Activated CD4-positive, alpha-beta T cell treated with anti-CD3 and anti-CD28 coated beads for 4 hours (primary cell): ENCODE measurements at places on chromosomes 1 and 21.

GRCh38 chr1:3061566-3061965 lies 7.4 kb upstream of the PRDM16 start:
- DNase-seq = no peak

GRCh38 chr21:14046401-14046800 lies 164.4 kb downstream of the LIPI start:
- no peak for DNase-seq

GRCh38 chr1:193730017-193730416 lies 543.6 kb upstream of the B3GALT2 start:
- no peak for DNase-seq

- DNase-seq = no peak
Observed at GRCh38 chr1:76425201-76426145, 350.9 kb downstream of the ST6GALNAC3 start.

GRCh38 chr1:204042516-204042915 lies 30.4 kb upstream of the SOX13 start:
- no peak for DNase-seq

DNA sequence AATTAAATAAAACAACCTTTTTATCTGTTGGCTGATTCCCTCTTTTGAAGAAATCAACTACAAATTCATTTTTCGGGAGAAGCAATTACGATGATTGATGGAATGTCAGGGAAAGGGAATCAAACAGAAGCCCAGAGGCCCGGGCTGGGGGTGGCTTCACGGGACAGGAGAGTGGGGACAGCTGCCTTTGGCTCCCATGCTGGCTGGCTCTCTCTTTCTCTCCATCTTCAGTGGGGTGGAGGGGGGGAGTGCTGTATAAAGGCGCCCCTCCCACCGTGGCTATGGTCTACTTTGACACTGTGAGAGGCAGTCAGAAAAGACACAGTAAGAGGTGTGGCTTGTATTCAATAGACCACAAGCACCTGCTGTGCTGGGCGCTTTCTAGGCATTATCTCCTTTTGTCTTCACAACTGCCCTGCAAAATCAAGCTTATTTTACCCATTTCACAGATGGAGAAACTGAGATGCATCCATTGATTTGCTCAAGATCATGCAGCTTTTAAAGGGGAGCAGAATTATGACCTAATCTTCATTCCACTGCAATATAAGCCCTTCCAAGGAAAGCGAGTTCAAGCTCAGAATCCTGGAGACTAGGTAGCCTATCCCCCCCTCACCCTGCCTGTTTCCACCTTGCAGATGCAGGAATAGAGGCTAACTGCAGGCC lies 92.9 kb downstream of the GRIK3 start:
- DNase-seq = no peak

GRCh38 chr21:39084979-39085729 lies 98.1 kb downstream of the PSMG1 start:
- no peak for DNase-seq

- DNase-seq = no peak
Observed at GRCh38 chr1:212218911-212219310, 66.3 kb upstream of the PPP2R5A start.

GRCh38 chr1:62362061-62362917 lies 43.1 kb upstream of the KANK4 start:
- DNase-seq = no peak

GRCh38 chr1:234978397-234979295 lies 150.0 kb downstream of the TOMM20 start:
- peak; percentile 55 for DNase-seq

GRCh38 chr1:170872663-170873062 lies 62.7 kb upstream of the MROH9 start:
- no peak for DNase-seq

DNA sequence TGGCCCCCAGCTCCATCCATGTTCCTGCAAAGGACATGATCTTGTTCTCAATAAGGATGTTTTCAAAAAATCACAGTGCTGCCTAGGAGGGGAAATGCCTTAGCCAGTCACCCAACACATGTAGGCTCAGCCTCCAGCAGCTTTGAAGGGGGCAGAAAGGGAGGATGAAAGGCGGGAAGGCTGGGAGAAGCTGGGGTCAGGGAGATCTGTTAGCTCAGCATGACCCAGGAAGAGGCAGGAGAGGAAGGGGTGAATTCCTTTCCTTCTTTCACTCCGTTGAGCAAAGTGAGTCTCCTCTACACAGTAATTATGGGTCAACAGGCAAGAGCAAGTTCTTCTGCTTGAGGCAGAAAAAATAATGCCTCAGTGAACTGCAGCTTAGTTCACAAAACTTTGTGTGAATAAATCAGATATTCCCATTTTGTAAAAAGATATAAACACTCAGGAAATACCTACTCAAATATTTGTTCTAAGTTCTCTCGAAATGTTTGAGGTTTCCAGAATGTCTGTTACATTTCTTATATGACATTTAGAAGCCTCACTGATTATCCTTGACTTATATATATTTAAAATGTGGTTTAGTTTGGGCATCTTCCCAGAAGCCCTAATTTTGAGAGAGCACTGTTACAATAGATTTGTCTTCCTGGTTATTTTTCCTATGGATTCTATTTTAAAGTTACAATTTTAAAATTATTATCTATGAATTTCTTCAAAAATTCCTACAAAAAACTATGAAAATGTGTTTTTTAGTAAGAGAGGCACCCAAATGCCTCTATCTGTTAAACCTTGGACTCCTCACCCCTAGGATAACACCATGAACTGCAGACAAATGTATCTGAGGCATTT lies 116.8 kb downstream of the KCNJ6 start:
- no peak for DNase-seq

GRCh38 chr1:228420968-228421826 lies 4.5 kb upstream of the TRIM17 start:
- no peak for DNase-seq

DNA sequence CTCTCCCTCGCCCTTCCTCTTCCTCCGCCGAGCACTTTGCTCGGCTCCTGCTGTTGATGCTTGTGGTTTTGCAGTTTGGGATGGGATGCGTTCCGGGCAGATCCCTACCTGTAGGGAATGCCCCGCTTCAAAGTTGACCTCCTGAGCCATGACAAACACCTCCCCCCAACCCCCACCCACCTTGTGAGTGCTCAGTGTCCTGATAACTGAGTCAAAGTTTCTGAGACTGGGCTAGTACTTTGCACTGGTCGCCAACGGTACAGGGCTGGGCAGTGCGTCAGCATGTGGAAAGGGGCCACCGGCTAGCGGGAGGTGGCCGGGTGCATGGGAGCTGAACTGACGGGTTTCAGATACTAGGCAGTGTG lies 771 bp downstream of the RABGAP1L start:
- DNase-seq = peak; percentile 14

GRCh38 chr1:47104816-47105215 lies 32.4 kb upstream of the CYP4A22 start:
- no peak for DNase-seq

DNA sequence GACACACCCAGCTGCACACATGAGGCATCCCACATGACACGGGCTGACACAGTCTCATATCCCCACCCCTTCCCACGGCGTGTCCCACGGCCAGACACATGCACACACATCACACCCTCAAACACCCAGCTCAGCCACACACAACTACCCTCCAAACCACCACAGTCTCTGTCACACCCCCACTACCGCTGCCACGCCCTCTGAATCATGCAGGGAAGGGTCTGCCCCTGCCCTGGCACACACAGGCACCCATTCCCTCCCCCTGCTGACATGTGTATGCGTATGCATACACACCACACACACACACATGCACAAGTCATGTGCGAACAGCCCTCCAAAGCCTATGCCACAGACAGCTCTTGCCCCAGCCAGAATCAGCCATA lies 22.6 kb downstream of the PODN start:
- DNase-seq = no peak

GRCh38 chr1:162187687-162188276 lies 118.3 kb downstream of the NOS1AP start:
- DNase-seq = no peak

DNA sequence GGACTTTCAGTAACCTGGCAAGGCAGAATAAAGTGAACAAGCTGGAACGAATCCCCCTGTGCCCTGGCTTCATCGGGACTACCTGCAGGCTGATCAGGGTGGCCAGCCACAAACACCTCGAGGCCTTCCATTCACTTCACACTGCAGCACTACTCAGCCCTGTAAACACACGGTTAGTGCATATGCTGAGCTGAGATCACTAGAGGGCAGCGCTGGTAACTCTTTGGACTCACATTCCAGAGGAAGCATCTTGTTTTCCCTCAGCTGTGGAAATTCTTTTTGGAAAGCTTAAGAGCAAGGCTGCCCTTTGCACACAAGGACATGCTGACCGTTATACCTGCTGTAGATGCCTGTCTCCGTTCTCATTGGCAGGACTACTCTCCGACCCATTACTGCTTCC lies 32.1 kb downstream of the PCSK9 start:
- no peak for DNase-seq

DNA sequence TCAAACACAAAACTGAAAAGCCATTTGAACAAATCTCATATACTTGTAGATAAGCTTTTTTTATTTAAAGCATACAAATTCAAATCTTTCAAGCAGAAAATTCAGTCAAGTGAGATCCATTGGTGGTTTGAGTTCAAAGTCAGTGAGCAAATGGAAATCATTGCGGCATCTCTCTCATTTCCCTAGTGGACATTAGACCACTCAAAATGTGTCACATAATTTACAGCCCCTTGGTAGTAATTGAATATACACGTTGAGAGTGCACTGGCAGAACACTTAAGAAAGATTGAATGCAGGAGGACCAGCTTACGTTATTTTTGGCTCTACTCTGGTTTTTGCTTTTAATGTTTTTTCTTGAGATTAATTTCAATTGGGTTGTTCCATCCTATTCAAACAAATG lies 633.7 kb downstream of the USP25 start:
- no peak for DNase-seq

- no peak for DNase-seq
Observed at GRCh38 chr1:104765085-104765484, 1015.4 kb downstream of the AMY1C start.

GRCh38 chr1:47679301-47679791 lies 241.5 kb downstream of the FOXD2 start:
- no peak for DNase-seq
